GM13977 (cell line): ENCODE measurements at places on chromosomes 5 and 9.

DNA sequence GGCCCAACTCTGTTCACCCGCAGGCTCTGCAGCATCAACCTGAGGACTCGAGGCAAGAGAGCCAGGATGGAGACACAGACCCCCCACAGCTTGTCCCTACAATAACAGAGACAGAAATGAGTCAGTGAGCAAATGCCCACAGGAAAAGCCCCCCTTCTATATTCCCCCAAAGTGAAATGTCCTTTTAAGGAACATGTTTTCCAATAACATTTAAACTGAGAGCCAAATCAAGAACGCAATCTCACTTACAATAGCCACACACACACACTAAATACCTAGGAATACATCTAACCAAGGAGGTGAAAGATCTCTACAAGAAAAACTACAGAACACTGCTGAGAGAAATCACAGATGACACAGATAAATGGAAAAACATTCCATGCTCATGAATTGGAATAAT is 49.0 kb downstream of the TEX10 start:
- no peak for DNase-seq

GRCh38 chr5:135194573-135195269 is 160.7 kb upstream of the PITX1 start:
- DNase-seq: no peak

DNA sequence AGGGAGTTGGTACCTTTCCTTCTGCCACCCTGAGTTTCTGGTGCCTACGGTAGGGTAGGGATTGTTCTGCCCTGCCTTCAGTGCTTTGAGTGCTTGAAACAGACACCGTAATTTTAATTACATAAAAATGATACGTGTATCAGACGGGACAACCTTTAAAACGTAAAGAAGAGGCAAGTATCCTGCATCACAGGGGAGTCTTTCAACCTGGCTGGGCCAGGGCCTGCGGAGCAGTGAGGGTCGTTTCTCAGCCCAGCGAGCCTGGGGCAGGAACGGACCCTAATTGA is 483 bp upstream of the DAB2IP start:
- DNase-seq: no peak

GRCh38 chr5:14728459-14728938 is 64.0 kb downstream of the OTULIN start:
- no peak for DNase-seq

DNA sequence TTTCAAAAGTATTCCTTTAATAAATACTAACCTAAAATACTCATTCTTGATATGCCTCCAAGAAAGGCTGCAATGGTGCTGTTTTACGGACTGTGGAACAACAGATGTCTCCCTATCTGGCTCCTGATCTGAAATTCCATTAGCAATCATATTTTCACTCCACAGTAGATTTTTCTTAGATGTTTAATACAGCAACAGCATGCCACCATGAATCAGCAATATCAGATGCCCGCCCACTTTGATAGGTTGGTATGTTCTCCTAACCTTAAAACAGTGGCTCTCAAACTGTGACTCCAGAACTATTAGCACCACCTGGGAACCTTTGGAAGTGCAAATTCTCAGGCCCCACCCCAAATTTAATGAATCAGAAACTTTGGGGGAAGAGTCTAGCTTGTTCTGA is 110.2 kb downstream of the MLLT3 start:
- no peak for DNase-seq

DNA sequence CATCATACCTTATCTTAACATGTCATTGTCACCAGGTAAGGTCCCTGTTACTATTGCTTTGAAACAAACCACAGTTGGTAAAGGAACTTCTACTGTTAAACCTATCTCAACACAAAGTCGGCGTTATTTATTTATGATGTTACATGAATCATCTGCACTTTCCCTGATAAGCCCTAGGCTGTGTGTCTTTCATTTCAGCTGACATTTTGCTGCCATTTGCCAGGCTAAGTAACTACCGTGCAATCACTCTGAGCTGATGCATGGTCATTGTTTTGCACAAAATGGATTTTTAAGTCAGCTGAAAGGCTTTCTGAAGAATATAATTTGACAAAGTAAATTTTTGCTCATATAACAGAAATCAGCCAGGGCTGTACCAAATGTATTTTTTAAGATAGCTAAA is 546.5 kb downstream of the ZNF608 start:
- DNase-seq: no peak
